ENCODE measurements at places on chromosomes 13 and 19.

DNA sequence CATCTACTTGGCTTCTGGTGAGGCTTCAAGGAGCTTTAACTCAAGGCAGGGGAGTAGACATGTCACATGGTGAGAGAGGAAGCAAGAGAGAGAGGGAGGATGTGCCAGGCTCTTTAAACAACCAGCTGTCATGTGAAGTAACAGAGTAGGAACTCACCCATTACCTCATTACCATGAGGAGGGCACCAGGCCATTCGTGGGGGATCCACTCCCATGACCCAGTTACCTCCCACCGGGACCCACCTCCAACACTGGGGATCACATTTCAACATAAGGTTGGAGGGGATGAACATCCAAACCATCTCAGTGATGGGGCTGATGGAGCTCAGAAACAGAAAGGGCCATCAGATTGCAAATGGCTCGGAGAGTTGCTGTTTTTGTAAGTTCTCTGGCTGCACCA, 12.9 kb downstream of the VSTM2B start:
- no peak for DNase-seq

GRCh38 chr13:90889906-90890834, 457.3 kb upstream of the MIR17HG start:
- DNase-seq = no peak

- no peak for DNase-seq
Observed at GRCh38 chr13:40790154-40790616, 774 bp downstream of the SLC25A15 start.

DNA sequence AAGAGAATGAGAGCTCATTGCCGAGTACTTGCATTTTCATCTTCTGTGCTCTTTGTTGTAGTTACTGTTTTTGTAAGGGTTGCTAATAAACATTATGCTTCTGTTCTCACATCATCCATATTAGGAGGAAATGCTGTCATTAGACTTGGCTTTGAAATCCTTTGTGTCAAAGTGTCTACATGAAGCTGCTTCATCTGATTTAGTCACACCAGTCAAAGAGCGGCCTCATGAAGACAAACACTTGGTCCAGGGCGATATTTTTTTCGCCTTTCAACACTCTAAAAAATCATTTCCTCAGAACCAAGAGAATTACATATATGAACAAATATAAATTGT, 105.0 kb downstream of the SPRY2 start:
- DNase-seq = no peak

DNA sequence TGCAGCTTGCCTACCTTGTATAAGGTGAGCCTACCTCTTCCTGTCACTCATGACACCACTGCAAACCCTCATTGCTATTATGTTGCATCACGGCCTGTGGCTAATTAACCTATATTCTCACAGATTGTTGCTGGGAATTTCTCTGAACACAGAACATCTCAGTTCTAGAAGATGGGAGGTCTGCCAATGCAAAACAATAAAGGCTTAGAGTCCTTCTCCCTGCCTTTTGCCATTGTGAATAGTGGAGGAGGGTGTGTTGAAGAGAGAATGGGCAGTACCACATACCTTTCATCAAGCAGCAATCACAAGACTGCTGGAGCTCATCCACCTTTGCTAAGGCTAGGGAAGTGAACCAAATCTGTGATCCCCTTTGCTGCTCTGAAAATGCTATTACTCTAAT, 34.4 kb downstream of the WDFY2 start:
- no peak for DNase-seq

DNA sequence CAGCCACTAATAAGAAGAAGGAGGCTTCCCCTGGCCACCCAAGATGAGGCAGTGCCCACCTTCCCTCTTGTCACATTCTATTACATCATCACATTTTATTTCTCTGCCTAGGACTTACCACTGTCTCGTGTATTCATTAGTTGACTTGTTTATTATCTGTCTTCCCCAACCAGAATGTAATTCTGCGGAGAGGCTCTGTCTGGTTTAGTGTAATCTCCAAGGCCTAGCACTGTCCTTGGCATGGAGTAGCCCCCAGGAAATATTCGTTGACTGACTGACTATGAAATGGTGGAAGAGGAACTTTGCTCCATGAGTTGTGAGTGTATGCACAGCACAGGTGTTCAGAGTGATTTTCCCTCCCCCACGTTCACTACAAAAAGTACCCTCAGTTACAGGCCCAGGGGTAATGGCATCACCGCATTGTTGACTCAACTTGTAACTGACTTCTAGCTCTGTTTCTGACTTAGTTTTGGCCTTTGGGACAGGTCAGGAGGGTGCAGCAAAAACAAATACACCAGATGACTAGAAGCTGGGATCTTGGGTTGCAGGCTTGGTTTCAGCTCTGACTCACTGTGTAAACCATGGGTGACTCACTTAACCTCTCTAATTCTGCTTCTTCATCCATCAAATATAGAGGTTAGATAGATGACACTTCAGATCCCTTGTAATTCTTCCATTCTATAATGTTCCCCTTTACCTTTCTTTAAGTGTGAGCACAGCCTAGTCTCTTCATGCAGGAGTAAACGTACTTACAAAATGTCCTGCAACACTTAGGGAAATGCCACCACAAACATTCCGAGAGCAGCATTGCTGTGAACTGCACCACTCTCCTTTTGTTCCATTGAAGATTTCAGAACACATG, 229.7 kb downstream of the KCNRG start:
- DNase-seq = no peak

- DNase-seq = no peak
Observed at GRCh38 chr19:7356899-7357627, 8.3 kb downstream of the ARHGEF18 start.

- no peak for DNase-seq
Observed at GRCh38 chr13:76607866-76608265, 278.3 kb downstream of the KCTD12 start.

GRCh38 chr19:4059891-4060620, 6.6 kb downstream of the ZBTB7A start:
- no peak for DNase-seq

GRCh38 chr13:59890054-59890453, 273.7 kb downstream of the DIAPH3 start:
- DNase-seq = no peak

DNA sequence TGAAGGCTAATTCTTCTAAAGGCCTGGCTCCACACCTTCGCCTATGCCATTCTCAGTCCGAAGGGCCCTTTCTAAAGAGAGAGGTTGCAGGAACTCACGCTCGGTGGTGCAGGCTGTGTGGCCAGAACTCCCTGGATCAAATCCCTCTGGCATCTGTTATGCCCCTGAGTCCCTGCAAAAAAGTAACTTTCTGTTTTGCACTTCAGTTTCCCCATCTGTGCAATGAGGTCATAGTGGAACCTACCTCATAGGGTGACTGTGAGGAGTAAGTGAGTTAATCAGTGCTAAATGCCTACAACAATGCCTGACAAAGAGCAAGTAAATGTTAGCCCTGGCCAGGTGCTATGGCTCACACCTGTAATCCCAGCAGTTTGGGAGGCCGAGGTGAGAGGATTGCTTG, 7.3 kb downstream of the IGSF23 start:
- no peak for DNase-seq

DNA sequence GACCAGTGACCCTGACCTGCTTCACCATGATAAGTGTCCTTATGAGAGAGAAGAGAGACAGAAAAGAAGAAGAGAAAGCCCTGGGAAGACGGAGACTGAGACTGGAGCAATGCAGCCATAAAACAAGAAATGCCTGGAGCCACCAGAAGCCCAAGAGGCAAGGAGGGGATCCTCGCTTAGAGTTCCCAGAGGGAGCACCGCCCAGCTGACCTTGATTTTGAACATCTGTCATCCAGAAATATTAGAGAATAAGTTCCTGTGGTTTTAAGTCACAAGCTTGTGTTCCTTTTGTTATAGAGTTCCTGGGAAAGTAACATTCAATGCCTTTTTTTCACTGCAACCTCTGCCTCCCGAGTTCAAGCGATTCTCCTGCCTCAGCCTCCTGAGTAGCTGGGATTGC, 20.2 kb downstream of the CERS1 start:
- no peak for DNase-seq

GRCh38 chr19:50909240-50910070, 1.7 kb downstream of the KLK4 start:
- DNase-seq = no peak

- DNase-seq = no peak
Observed at GRCh38 chr19:2464389-2464788, 7.6 kb upstream of the LMNB2 start.

GRCh38 chr13:64684685-64685431, 2545.3 kb downstream of the PCDH9 start:
- DNase-seq = no peak

DNA sequence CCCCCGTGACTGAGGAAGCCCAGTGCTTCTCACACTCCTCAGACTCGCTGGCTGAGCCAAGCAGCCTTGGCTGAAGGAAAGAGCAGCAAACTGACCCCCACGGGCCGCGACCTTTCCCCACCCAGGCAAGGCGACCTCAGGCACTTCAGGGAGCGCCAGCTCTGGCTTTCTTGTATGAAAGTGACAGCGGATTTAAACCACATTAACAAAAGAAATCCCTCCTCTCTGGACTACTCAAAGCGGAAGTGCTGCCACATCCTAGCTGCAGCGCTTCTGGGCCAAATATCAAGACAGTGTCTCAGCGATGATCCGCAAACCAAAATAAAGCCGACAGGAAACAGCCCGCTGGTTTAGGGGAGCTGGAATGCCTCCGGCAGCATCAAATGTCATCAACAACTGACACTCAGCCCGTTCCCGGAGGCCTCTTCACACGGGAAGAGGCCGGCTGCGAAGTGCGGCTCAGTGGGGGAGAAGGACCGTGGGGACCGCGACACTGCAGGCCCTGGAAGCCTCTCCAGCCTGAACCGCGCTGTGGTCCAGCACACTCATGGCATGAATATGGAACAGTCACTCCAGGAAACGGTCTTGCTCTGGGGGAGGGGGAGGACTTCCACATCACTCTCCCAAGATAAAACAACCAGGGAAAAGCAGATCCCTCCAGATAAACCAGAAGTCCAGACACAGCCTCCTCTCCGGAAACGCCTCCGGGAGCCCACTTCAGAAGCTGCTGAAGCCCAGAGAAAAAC, 1.4 kb downstream of the RASA3 start:
- no peak for DNase-seq

DNA sequence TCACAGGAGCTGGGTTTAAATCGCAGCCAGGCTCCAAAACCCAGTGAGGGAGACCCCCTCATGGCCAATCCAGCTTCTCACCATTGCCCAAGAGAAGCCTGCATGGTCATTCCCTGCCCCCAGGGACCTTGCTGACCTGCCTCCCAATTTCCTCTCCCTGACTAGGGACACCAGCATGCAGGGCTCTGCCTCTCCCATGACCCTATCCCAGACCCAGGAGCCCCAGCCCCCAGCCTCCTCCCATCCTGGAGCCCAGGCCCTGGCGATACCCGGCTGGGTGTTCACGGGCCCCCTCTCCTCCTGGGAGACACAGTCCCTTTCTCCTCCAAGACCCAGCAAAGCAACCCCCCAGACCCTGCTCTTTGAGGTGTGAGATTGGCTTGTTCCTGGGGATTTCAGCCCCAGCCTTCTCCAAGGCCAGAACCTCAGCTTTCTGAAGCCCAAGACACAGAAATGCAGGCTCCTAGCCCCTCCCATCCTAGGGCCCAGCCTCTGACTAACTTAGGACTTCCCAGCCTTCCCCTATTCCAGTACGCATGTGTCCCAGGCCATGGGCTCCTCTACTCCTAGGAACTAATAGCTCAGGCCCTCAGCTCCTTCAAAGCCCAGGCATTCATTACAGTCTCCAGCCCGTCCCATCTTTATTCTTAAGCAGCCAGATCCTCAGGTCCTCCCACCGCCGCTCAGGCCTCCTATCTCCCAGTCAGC, 1.1 kb downstream of the GYS1 start:
- no peak for DNase-seq

DNA sequence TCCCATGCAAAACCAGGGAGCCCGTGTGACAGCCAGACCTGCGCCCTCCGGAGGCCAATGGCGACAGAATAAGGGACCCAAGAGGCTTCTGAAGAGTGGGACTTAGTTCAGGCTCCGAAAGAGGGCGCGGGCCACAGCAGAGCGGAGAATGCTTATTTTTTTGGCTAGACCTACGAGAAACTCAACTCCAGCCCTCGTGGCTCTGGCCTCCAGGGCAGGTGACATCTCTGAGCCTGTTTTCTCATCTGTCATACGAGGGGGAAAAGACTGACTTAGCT, 23.0 kb downstream of the DPP9 start:
- no peak for DNase-seq

DNA sequence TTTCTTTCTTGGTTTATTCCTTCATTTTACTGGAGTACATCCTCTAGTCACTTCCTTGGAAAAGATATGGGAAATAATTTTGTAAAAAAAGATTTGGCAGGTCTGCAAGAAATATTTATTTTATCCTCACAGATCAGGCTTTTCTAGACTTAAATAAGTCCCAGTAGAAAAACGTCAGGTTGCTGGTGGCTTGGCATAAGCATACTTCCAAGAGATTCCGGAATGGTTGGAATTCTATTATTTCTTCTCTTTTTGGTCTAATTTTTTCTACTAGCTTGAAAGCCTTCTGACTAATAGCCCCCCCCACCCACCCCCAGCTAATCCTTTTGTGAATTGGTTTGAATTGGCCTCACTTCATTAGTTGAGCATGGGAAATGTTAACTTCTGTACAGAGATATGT, 147.6 kb downstream of the ZIC5 start:
- no peak for DNase-seq

DNA sequence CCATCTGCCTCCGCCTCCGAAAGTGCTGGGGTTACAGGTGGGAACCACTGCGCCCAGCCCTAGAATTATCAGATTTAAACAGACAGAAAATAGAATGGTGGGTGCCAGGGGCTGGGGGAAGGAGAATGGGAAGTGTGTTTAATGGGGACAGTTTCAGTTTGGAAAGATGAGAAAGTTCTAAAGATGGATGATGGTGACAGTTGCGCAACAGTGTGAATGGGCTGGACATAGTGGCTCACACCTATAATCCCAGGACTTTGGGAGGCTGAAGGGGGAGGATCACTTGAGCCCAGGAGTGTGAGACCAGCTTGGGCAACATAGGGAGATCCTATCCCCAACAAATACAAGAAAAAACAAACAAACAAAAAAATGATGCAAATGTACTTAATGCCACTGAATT, 15.9 kb downstream of the KANK2 start:
- DNase-seq = no peak

All from liver (tissue), 10 donors.